ENCODE measurements at places on chromosomes 4 and X.
A peak's percentile ranks its signal among the peaks of the same experiment; 100 is the strongest.

DNA sequence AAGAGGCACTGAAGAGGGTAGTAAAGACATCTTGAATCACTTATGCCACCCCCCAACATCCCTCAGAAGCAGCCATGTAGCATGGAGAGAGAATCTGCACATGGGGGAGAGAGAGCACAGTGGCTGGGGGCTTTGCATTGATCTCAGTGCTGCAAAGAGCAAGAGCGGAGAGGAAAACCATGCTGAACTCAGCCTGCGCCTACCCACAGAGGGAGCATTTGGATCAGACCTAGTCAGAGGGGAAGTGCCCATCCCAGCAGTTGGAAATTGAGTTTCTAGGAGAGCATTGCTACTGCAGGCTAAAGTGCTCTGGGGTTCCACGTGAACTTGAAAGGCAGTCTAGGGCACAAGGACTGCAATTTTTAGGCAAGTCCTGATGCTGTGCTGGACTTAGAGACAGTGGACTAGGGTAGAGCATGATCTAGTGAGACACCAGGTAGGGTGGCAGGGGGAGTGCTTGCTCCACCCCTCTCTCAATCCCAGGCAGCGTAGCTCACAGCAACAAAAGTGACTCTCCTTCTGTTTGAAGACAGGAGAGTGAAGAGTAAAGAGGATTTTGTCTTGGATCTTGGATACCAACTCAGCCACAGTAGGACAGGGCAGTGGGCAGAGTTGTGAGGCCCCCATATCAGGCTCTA, 9.0 kb upstream of the PROM1 start:
- DNase-seq: no peak

GRCh38 chr4:15587649-15588048, 67.5 kb downstream of the FBXL5 start:
- no peak for DNase-seq

DNA sequence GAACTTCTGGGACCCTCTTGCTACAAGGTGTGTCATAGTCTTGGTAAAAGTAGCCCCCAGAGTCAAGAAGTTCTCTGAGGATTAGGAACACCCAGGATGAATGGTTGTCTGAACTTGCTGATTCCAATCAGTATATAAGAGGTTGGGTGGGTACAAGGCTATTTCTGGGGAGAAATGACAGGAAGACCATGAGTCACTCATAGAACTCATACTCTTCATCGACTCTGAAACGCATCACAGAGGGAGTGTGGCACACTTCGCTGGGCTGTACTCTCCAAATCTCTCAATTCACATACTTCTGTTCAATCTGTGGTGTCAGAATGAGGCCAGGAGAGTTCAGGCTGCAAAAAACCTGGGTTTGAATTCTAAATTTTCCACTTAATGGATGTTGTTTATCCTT, 193.2 kb upstream of the LEF1 start:
- DNase-seq: no peak

GRCh38 chr4:8071766-8072165, 86.8 kb downstream of the ABLIM2 start:
- DNase-seq: no peak

DNA sequence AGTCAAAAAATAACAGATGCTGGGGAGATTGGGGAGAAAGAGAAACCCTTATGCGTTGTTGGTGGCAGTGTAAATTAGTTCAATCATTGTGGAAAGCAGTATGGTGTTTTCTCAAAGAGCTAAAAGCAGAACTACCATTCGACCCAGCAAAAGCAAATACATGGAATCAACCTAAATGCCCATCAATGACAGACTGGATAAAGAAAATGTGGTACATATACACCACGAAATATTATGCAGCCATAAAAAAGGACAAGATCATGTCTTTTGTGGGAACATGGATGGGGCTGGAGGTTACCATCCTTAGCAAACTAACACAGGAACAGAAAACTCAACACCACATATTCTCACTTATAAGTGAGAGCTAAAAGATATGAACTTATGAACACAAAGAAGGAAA, 188.9 kb downstream of the CAMK2D start:
- DNase-seq: no peak

GRCh38 chrX:51836823-51837222, 56.6 kb upstream of the MAGED1 start:
- no peak for DNase-seq

DNA sequence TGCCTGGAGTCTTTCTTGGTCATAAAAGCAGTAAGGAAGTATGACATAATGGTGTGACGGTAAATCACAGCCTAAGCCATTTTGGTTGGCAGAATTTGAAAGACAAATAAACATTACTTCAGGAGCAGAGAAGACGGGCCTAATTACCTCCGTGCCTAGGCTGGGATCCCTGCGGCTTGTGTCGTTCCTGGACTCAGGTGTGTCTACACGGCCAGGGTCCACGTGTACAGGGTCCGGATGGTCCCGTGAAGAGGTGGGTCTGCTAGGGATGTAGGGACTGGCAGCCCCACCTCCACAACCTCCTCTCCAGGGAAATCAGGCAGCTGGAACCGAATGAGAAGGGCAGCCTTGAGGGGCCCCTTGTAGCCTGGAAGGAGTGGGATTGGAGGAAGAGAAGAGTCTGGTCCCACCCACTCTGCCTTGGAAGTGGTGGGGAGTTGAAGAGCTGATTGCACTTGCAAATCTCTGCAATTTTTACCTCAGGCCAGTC, 55.4 kb upstream of the PLAC1 start:
- no peak for DNase-seq

GRCh38 chrX:107718156-107718621, 57.4 kb downstream of the TSC22D3 start:
- DNase-seq: peak; percentile 72
